ENCODE measurements at places on chromosomes 13 and 19.

GRCh38 chr13:43054803-43055802 is 31.7 kb downstream of the DNAJC15 start:
- DNase-seq: no peak

DNA sequence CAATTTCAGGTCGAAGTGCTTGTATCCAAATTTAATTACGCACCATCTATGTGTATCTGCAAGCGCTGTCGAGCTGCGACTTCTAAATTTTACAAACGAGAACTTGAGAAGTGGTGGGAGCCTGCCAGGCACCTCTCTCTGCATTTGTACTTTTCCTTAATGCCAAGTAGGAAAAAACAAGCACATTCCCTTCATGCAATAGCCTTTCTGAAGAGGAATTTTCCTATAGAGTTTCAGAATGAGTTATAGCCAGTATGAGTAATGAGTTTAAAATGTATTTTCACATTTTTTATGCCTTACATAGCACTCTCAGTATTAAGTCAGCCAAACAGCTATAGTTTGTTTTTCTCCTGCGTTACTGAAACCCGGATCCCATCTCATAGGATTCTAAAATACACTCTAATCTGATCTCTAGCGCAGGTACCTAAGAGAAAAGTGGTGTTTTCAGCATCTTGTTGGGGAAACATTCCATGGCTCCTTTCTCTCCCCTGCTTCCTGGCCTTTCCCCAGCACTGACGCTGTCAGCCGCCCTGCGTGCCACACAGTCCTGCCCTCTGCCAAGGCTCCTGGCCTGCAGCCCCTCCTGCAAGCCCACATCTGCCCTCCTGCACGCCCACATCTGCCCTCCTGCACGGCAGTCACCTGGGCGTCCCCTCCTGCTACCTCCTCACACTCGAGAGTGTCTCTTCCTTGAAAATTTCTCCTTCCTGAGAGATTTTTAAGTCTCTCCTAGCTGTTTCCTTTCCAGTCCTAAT is 526.9 kb downstream of the MYO16 start:
- DNase-seq: peak; percentile 76

DNA sequence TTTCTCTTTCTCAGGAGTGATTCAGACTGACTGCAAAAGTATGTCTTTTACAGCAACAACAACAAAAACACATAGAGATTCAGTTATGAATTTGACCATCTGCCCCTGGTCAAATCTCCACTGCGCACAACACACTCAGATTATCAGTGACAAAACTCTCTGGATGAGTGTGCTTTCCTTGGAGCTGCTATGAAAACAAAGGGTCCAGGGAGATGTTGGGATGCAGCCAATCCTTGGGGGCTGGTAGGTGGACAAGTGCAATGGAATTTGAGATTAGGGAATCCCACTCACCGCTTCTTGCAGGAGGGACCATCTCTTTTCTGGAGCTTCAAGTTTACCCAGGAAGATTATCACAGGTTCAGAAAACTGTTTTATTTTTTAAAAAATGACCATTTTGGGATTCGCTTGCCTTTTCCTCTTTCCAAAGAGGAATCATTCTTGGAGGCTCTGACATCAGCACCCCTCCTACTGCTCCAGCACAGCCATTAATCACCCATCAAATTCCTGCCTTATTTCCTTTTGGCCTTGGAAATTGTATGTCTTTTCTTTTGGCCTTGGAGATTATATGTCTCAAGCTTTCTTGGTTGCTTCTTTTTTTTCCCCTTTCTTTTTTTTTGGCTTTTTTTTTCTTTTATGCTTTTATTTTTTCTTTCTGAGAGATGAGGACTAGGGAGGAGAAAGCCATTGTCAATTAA is 311.8 kb downstream of the TSHZ3 start:
- DNase-seq: no peak

GRCh38 chr19:38323291-38323690 is 3.6 kb downstream of the KCNK6 start:
- no peak for DNase-seq
